Activated T-helper 1 cell treated with anti-CD3 and anti-CD28 coated beads, Interleukin-12 subunit alpha, Interleukin-12 subunit beta, Interleukin-2, Interleukin-4 antibody, amounts not matched to agents 30 ng/mL and 10 ng/mL and 1 ng/mL, durations not matched to agents 14 hours and 24 hours and 36 hours (primary cell): ENCODE measurements at places on chromosomes 1 and 21.

- no peak for DNase-seq
Measured at GRCh38 chr1:31866450-31867032, 50.7 kb upstream of the SPOCD1 start.

GRCh38 chr1:10765734-10766478 is 30.5 kb downstream of the CASZ1 start:
- DNase-seq, result no peak

GRCh38 chr1:198598796-198599321 is 40.0 kb upstream of the PTPRC start:
- no peak for DNase-seq

- no peak for DNase-seq
Measured at GRCh38 chr1:62435231-62436038, 1.4 kb upstream of the USP1 start.

DNA sequence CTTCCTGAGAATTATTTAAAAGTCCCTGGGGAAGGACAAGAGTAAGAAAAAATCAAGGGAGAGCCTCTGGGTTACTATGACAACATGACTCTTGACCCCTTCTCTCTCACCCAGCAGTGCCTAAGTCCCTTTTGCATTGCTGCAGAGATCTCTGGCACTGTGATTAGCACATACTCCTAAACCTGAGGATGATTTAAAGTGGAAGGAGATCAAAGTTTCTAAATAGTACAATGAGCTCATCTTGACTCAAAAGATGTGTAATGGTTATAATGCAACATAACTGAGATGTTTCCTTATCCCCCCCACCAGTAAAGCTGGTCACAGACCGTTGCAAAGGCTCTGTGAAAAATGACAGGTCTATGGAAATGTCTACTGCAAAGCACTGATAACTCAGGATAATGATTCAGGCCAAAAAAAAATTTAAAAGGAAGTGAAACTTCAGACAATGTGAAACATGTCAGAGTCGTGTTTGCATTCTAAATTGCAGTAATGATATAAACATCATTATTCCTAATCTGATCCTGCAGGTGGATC is 519.2 kb downstream of the KIF26B start:
- DNase-seq, result no peak

- peak; percentile 47 for DNase-seq
Measured at GRCh38 chr1:162023547-162024501, at the start of gene OLFML2B. Gene OLFML2B, minus strand, starts transcription at chr1:162023869. Its CDS starts 439 bp downstream, at chr1:162023430.

- no peak for DNase-seq
Measured at GRCh38 chr1:223780318-223780717, 65.4 kb downstream of the TP53BP2 start.

DNA sequence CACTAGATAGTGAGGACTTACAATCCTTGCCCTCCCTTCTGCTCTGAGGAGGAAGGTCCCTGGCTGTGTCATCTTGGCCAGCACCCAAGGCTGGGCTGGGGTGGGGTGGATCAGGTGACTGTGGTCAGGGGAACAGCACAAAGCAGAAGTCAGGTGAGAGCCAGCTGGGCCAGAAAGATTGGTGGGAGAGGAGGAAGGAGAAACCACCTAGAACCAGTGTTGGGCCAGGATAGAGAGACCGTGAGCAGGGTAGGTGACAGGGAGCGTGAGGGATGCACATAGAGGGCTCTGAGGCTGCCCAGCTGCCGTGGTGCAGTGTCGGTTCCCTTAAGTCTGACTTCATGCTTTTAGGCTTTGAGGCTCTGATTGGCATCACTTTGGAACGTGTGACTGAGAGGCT is 22.7 kb downstream of the NCF2 start:
- no peak for DNase-seq

DNA sequence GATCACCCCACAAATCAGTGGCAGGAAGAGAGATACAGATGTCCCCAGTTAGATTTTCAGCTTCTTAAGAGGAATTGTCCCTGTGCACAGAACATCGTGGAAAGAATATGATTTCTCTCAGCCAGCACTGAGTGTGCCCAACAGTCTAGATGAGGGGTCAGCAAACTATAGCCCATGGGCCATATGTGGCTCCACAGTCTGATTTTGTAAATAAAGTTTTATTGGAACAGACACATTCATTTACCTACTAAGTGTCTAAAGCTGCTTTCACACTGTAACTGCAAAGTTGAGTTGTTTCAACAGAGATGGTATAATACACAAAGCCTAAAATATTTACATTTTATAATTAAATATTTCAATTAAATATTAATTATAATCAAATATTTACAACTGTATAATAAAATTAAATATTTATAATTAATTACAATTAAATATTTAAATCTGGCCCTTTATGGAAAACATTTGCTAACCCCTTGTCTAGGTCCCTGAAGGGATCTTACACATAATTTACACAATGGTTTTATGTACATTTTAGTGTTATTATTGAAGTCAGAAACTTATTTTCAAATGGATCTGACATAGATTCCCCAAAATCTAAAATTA is 407.6 kb downstream of the PTPRU start:
- no peak for DNase-seq

DNA sequence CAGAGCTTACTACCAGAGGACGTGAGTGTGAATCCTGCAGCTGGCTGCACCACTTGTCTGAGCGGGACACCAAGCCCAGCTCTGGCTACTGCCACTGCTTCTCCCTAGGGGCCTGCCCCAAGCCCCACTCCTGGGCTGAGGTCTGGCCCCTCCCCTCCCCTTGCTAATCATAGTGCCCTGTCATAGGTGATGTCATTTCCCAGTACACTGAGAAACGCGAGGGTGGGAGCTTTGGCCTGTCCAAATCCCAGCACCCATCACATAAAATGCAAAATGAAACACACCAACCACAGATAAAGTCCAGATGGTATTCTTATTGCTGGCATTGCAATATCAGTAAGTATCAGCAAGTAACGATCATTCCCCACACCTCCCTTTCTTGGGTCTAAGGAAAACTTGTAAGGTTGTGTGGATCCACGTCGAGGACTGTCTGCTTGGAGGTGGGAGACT is 77.7 kb downstream of the TOMM20 start:
- no peak for DNase-seq

- no peak for DNase-seq
Measured at GRCh38 chr1:24673341-24673740, 30.2 kb downstream of the SRRM1 start.

GRCh38 chr1:225481738-225482137 is 53.9 kb upstream of the LBR start:
- no peak for DNase-seq
